Stimulated activated memory B cell treated with anti-CD40 and anti-IgM and Interleukin-4, amounts not matched to agents 10 μg/mL and 1 μg/mL and 100 μg/mL, for 72 hours (primary cell): ENCODE measurements at places on chromosomes 5 and 9.

- ATAC-seq, result no peak
These were observed 213.3 kb downstream of the TSSK1B start for GRCh38 chr5:113221294-113222176.

- no peak for ATAC-seq
These were observed 116.1 kb upstream of the FSTL4 start for GRCh38 chr5:133728475-133728874.

DNA sequence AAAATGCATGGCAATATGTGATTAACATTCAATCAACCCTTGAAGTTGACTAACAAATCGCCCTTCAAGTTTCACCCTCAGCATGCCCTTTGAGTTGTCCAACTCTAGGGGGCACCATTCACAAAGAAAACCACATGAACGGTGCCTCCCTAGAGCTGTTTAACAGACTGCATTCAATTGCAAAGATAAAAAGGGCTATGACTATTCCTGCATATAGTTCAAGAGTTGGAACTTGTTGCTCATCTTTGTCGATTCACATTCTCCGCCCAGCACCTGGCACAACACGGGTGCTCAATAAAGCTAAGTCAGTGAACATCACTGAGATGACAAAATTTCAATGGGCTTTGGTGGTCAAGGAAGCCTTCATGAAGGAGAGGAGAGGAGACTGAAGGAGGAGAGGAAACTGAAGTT is 69.6 kb upstream of the SLC30A5 start:
- ATAC-seq, result no peak

DNA sequence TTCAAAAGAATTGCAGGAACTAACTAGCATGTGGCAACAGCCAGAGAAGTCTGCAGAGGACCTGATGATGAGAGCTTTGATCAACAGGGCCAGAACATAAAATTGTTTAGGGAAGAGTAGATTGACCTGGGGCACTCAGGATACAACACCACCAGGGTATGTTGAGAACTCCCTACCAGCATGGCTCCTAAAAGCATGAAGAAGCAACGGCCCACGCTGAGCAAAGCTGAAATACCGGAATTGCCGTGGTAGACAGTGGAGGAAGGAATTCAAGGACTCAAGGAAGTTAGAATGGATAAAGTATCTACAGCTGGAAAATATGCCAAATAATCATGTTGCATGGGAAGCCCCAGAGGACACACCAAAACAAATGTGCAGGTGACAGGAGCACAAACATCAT is 31.6 kb downstream of the DROSHA start:
- no peak for ATAC-seq

- ATAC-seq, result no peak
These were observed 304.4 kb upstream of the KIF2A start for GRCh38 chr5:62001640-62002039.

GRCh38 chr5:174057206-174057605 is 11.7 kb downstream of the NSG2 start:
- no peak for ATAC-seq

DNA sequence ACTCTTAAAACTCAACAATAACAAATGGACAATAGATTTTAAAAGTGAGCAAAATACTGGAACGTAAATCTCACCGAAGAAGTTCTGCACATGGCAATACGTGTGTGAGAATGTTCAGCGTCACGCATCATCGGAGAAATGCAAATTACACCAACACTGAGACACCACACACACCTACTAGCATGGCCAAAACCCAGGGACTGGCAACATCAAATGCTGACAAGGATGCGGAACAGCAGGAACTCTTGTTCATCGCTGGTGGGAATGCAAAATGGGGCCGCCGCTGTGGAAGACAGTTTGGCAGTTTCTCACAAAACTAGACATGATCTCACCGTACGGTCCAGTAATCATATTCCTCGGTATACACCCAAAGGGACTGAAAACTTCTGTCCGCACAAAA is 21.6 kb upstream of the CLPTM1L start:
- ATAC-seq, result peak; percentile 86

DNA sequence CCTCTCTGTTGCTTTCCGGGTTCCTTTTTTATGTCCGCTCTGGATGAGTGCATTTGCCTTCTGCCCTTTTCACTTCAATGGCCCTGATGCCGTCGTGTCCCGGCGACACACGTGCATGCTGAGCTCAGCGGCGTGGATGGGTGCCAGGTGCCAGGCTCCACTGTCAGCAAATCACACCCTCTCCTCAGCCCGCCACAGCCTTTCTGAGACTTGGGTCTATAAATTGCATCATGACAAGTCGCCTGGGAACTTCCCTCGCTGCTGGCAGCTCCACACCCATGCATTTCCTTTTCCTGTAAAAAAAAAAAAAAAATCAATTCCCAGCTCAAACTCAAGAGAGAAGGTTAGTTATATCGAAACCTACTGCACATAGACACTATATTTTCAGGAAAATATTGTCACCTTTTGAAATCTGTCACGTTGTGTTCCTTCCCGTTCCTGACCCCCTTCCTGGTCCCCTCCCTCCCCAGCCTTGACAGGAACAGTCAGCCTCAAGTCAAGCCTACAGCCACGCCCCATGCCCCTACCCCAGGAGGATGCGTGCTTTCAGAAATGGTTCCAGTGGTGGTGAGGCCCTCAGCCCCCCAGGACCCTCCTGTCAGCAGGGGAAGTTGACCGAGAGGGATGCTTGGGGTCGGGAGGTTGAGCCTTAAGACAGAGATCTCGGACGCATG is 110.3 kb upstream of the PTCH1 start:
- no peak for ATAC-seq
